ENCODE measurements at places on chromosomes 3 and 15.

DNA sequence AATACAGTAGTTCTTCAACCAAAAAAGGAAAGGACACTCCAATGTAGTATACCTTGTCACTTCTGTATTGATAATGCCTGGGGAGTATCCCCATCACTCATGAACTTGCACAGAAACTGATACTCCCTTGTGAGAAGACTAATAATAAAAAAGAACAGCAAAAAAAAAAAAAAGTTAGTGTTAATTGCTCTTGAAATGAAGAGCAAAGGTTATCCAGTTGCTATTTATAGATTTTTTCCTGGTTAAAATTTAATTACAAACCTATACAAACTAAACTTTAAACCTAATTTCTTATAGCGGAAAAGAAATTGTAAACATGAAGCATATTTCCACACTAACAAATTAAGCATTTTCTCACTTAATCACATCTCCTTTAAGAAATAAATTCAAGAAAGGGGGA lies 6.7 kb downstream of the PLOD2 start:
- DNase-seq, result no peak

DNA sequence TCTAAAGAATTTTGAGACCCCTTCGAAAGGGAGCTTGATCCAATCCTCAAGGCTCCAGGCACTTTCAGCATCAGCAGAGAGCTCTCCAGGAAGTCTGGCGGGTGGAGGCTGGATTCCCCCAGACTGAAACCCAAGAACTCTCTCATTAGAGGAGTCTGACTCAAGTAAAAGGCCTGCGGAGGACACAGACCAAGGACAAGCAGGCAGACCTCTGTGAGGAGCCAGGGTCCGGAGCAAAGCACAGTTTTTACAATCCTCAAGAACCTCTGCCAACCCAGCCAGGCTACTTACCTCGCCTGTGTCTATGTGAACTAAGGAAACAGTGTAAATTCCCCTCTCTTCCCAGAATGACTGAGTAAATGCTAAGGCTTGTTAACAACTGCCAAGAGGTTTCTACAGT lies 86.2 kb downstream of the FBN1 start:
- DNase-seq, result no peak

DNA sequence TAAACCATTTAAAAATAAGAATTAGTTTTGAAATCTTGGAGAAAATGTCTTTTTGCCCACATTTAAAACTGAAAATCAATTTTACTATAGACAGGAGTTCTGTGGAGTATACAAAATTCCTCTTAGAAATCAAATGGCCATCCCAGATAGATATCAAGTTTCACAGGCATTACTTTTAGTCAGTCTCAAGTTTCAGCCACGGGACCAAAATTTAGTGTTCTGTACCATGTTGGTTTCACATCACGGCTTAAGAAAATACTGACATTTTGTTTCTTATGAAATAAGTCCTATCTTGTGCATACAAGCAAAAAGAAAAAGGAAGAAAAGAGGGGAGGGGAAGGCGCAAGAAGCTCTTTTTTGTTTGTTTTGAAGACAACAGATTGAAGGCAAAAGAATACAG lies 45.7 kb downstream of the EIF2AK4 start:
- DNase-seq, result no peak

GRCh38 chr15:54456413-54456812 lies 478.2 kb downstream of the UNC13C start:
- DNase-seq, result no peak

DNA sequence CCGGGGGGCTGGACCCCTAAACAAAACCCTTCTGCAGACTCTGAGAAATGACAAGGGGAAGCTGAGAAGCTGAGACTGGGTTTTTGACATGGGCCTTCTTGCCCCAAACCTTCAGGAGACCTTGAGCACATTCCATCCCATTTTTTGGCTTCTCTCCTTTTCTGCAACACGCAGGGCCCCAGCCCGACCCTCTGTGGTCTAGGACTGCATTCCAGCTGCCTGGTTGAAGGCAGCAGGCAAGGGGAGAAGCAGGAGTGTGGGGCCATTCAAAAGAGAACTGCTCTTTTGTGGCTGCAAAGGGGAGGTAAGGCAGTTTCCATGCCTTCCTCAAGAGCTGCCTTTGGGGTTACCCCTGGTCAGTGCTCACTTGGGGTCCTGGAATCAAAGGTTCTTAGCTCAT lies 263.0 kb downstream of the TLE3 start:
- no peak for DNase-seq

GRCh38 chr3:187136936-187137335 lies 2.4 kb downstream of the RPL39L start:
- no peak for DNase-seq

- DNase-seq, result no peak
Measured at GRCh38 chr3:5717254-5717653, 529.7 kb downstream of the EDEM1 start.

DNA sequence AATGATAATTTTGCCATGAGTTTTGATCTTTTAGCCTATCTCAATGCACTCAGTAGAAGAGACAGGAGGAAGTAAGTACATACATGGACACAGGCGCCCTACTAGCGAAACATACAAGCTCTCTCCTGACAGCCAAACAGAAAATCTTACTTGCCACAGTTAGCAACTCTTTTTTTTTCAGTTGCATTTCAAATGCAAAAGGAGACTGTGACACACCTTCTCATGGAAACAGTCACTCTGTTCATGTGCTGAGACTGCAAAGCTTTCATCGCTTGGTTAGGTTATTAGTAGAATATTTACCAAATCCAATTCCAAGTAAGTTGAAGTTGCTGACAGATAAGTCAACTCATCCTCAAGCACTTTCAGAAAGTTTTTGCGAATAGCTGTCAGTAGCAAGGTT lies 223.3 kb downstream of the FOXP1 start:
- DNase-seq, result no peak

- DNase-seq, result no peak
Measured at GRCh38 chr3:123660141-123660675, 75.4 kb upstream of the HACD2 start.

- DNase-seq, result no peak
Measured at GRCh38 chr15:71612397-71612722, 198.0 kb upstream of the NR2E3 start.

GRCh38 chr3:62406945-62407344 lies 33.6 kb upstream of the FEZF2 start:
- DNase-seq, result no peak

- DNase-seq, result no peak
Measured at GRCh38 chr3:29514170-29514569, 233.3 kb downstream of the RBMS3 start.

GRCh38 chr3:61236556-61236955 lies 14.7 kb downstream of the FHIT start:
- DNase-seq, result no peak

DNA sequence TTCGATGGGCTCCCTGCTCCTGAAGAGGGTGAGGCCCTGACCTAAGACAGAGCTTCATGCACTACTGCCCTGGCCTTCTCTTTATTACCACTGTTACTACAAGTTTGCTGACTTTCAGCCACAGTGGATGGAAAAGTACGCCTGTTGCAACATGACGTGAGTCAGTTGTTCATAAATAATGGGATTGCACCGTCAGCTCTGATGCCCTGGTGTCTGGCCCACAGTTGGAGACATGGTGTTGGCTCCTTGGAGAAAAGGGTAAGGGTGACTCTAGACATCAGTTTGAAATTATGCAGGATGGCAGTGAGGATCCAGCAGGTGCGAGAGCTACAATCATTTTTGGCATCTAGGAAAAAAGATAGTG lies 5.5 kb downstream of the PAQR5 start:
- no peak for DNase-seq

DNA sequence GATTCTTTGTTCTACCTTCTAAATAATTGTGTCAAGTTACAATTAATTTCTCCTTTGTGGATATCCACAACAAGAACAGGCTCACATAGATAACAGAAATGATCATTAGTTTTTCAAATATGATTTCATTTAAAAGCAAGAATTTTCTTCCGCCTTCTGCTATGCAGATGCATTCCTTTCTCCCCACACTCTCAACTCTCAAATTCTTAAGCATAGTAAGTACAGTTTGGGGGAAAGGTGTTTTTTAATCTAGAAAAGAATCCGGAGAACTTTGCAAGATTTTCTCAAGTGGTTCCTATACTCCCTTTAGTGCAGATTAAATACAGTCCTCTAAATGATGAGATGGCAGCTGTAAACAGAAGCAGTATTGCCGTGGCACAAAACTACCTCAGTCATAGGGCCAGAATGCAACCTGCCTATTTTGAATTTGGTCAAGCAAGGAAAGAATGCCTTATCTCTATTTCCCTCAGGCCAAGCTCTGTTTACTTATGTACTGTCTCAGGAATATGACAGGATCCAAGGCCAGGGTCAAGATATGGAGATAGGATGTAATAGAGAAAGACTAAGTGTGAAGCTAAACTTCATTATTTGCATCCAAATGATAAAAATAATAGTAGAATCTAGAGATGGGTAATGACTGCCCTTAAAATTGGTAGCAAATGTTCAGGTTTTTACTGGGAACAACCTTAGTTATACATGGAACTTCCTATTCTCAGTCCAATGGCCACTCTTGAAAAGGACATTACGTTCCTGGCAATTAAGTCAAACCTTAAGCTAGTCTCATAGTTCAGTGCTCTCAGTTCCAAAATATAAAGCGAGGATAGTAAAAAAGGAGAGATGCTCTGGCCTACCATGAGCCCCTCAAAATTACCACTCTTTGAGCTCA lies 77.3 kb upstream of the PHLDB2 start:
- DNase-seq, result no peak

DNA sequence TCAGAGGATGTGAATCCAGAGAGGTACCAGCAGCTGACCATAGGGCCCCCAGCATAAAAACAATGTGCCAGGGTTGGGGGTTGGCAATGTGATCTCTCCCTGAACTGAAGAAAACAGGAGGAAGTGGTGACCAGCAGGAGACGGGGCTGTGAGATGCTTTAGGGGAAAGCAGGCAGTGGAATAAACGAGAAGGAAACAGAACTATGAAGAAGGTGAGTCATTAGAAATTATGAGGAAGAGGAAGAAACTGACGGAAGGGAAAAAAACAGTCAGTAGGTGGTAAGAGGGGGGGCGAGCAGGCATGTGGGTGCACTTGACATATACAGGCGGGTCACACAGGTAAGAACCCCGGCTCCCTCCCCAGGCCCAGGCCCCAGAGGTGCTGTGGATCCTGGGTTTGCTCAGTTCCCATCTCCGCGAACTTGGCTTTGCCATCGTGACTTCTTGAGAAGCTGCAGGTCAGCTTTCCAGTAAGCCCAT lies 42.2 kb upstream of the B3GNT5 start:
- DNase-seq, result no peak

DNA sequence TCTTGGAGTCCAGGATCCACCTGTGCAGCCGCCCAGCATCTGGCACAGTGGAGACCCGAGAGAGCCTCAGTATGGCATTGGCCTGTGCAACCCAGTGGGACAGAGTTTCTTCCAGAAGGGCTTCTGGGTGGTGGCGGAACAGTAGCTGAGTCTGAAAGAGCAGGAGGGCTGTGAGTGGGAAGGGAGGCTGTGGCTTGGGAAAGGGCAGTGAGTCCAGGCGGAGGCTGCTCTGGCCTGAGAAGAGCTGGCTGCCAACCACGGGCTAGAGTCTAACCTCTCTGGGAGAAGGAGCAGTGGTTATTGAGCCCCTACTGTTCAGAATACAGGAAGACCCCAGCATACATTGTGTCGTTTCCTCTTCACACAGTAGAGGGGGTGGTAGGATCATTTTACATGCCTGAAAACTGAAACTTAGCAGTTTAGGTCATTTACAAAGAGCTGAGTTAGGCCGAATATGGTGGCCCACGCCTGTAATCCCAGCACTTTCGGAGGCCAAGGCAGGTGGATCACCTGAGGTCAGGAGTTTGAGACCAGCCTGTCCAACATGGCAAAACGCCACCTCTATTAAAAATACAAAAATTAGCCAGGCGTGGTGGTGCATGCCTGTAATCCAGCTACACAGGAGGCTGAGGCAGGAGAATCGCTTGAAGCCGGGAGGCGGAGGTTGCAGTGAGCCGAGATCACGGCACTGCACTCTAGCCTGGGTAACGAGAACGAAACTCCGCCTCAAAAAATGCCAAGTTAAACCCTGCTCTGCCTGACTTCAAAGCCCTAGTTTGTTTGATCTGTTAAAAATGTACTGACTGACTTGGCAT lies 3.2 kb downstream of the AEN start:
- DNase-seq, result no peak

DNA sequence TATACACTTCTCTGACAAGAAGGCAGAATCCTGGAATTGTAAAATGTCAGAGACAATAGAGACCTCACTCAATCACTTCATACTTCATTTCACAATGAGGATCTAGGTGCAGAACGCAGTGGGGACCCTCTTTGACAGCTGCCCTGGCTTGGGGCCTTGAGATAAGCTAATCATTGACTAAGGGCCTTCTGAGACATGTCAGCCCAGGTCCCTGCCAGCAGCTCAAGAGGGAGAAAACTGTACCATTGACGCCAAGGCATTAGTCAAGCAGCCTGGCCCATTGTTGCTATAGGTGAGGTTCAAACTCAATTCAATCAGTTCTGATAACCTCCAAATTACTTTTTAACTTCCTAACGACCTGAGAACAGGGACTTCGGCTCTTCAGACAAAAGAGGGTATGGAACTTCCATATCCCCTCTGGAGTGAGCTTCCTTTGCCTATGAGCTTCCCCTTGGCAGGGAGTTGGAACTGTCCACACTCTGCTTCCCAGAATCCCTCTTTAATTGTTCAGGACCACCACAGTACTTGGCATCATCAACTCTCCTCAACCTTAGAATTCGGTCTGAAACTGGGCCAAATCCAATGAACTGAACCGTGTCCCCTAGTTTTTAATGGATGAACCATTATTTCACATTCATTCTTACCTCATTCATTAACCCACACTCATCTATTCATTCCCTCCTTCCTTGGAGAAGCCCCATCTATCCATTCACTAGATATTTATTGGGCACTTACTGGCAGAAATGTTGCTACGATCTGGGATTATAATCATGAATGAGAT lies 1.5 kb upstream of the CYP8B1 start:
- DNase-seq, result no peak

GRCh38 chr15:67542420-67543347 lies at the start of gene MAP2K5:
Gene MAP2K5 (plus strand): TSS chr15:67542703. CDS start chr15:67543336, 633 bp downstream.
- DNase-seq, result peak; percentile 76

DNA sequence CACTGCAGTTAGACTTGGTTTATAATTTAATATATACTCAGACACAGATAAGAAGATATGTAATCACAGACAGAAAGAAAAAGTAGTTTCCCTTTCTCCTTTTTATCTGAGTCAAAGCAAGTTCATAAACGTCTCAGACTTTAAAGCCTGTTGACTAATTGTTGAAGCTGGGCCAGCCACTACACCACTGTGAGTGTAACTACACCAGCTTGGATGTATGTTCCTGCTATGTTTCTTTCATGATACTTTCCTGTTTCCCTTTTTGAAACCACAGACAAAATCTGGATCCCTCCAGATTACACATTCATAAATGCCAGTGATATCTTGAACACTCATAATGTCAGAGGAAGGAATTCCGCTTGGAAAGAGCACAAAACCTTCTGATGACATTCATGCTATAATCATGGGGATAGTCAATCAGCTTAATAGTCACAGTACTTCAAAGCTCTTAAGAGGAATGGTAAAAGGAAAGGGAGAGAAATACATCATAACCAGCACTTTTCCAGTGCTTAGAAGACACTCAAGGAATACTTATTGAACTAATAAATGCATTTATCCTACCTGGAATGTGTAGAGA lies 32.0 kb downstream of the KCNMB2 start:
- DNase-seq, result no peak

DNA sequence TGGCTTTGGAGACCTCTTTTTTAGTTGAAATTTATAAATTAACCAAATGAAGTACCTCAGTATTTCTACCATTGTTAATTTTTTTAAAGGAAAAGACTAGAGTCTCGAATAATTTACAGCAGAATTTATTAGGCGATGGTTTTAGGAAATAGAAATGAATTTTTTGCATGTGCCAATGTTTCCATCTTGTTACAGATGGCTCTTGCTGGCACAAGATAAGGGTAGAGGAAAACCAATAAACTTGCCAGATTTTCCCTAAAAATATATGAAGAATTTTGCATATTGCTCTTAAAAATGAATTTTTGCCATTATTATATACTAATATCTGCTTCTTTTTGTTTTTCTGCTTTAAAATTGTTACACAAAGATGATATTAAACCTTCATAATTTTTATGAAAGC lies 380.7 kb downstream of the NLGN1 start:
- no peak for DNase-seq
